Stimulated activated naive CD8-positive, alpha-beta T cell treated with anti-CD3 and anti-CD28 coated beads, Interleukin-15, Interleukin-2, amounts not matched to agents 100 U/mL and 50 U/mL, for 24 hours (primary cell): ENCODE measurements at places on chromosomes 5 and 9.

DNA sequence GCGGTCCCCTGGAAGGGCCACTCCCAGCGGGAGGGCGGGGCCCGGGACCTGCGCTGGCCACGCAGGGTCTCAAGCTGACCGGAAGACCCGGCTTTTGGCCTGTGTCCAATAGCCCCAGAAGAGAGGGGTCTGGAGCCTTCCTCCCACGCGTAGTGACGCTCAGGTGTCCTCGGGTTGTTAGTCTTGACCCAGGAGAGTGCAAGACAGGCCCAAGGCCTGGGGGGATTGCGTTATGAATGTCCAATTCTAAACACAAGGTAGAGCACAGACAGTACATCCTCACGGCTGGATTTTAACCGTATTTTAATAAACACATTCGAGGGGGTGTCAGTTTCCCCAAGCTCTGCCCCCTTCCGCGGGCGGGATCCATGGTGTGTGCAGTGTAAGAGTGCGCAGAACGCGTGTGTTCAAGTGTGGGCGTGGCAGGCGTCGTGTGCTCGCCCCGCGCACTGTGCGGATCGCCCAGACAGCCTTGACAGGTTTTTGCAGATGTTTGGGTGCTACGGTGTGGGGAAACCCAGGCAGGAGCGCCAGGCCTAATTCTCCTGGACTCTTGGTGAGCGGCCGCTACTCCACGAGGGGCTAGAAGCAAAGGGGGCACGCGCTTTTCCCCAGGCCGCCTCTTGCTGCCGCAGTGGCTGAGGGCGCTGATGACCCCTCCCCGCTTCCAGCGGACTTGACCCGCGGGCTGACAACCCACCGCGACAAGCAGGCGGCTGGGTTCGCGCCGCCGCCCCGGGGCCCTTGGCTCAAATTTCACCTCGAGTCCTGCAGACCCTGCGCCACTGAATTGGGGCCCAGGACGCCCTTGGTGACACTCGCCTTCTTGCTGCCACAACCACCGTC is 6.1 kb upstream of the DMRT3 start:
- DNase-seq = no peak

GRCh38 chr5:78787783-78788182 is 139.2 kb upstream of the LHFPL2 start:
- no peak for DNase-seq

DNA sequence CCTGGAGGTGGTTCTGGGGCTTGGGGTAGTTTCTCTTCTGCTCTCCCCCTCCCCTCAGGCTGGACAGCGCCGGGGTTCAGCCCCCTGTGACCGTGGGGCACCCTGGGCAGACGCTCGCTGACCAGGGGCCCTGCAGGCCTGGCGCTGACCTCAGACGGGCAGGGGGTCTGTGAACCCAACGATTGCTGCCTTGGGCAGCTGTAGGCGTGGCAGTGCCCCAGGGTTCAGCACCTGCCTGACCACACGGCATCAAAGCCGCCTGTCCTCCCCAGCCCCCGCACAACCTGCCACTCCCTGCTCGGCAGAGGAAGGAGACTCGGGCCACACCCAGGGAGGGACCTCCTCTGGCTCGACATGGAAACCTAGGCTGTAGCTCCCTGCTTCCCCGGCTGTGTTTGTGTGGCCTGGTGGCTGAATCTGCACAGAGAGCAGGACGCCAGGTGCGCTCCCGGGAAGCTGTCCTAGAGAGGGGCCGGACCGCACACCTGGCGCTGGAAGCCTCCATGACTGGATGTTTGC is 12.2 kb downstream of the LCN12 start:
- DNase-seq = no peak

DNA sequence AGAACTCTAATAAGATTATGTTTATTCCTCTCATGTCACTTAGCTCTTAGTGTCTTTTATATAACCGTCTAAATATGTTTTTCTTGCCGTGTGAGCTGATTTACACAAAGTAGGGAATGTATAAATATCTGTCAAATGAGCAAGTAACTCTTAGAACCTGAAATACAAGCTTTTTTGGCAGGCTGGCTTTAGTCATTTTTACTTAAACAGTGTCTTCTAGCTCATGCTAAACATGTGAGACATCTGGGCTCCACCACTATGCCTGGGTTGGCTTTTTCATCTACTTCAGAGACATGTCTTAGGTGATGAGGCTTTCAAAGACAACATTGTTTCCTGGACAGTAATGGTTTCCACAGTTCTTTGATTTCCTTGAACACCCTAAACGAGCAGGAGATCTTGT is 137.2 kb upstream of the ZNF608 start:
- DNase-seq = no peak

GRCh38 chr9:37902796-37903646 is 906 bp downstream of the SLC25A51 start:
- no peak for DNase-seq

- no peak for DNase-seq
These were observed 63.6 kb downstream of the INIP start for GRCh38 chr9:112654282-112654681.

- DNase-seq = no peak
These were observed 234.0 kb downstream of the CACNA1B start for GRCh38 chr9:138111607-138112006.
